Activated naive CD8-positive, alpha-beta T cell treated with anti-CD3 and anti-CD28 coated beads for 36 hours (primary cell): ENCODE measurements at places on chromosomes 12 and 14. TPM values are rescaled to one million over a fixed set of nuclear protein-coding genes. Genes with fewer than 3 reads are reported as not detected.

- H3K27ac ChIP-seq, result no peak overlapping the region
- H3K36me3 ChIP-seq, result no peaks in the 10 kb centered on the region
- H3K4me1 ChIP-seq, result no peaks in the 10 kb centered on the region
- H3K4me3 ChIP-seq, result no peak overlapping the region
- H3K27me3 ChIP-seq, result peaks cover 10% of the 10 kb centered on the region
These were observed 353.7 kb downstream of the APAF1 start for GRCh38 chr12:98998697-98999299.

DNA sequence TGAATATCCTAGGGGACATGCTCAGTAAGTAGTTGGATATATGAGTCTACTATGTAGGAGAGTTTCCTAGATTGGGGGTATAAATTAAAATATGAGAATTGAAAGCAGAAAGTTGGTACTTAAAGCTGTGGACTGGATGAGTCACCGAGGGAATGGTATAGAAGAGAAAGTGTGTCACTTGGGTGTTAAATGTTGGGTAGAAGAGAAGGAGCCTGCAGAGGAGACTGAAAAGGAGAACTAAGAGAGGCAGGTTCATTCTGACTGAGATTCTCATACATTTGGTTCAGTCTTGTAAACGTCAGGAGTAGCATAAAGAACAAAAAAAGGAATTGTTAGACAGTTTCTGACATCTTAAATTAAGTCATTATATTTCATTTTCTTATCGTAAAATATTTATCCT is 19.9 kb downstream of the LRRC9 start:
- H3K27ac ChIP-seq, result no peak overlapping the region
- peaks cover 14% of the 10 kb centered on the region for H3K27me3 ChIP-seq
- H3K36me3 ChIP-seq, result no peaks in the 10 kb centered on the region

- peak; percentile 62 for DNase-seq
- peaks cover 12% of the 10 kb centered on the region for H3K27me3 ChIP-seq
These were observed 26.5 kb downstream of the ZBTB42 start for GRCh38 chr14:104827177-104828055.

DNA sequence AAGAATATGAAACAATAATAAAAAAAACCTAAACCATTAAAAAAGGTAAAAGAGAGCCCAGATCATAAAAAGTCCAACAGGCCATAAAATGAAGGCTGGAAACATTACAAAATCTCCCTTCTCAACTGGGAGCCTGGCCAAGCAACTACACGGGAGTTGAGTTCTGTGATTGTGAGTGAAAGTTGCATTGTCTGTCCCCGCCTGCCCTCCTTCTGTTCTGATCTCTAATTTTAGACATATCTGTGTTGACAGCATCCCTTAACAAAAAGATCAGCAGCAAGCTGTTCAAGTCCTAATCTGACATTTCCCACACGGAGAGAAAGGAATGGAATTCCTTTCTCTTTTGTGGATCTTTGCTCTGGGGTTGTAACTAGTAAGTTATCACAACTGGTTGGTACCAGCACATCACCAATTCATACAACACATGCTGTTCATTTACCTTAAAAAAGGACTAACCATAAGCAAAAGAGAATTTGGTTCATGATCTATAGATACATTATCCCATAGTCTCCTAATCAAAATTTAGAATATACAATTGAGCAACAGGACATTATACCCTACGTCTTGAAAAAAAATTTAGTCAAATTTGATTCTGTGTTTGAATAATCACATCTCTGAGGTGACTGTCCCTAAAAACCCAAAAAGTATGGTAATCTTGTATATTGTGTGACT is 205.1 kb upstream of the GZMB start:
- no peaks in the 10 kb centered on the region for H3K4me1 ChIP-seq
- H3K27ac ChIP-seq, result no peak overlapping the region
- no peak for DNase-seq
- H3K4me3 ChIP-seq, result no peak overlapping the region
- no peaks in the 10 kb centered on the region for H3K36me3 ChIP-seq
- H3K27me3 ChIP-seq, result peaks cover 19% of the 10 kb centered on the region

- H3K4me1 ChIP-seq, result peaks cover 29% of the 10 kb centered on the region
- no peak for DNase-seq
- H3K27me3 ChIP-seq, result no peaks in the 10 kb centered on the region
- H3K27ac ChIP-seq, result no peak overlapping the region
- H3K4me3 ChIP-seq, result no peak overlapping the region
- H3K36me3 ChIP-seq, result peaks cover 4% of the 10 kb centered on the region
These were observed 20.3 kb downstream of the PDE6H start for GRCh38 chr12:14993117-14993516.

- no peak overlapping the region for H3K4me3 ChIP-seq
- peaks cover 12% of the 10 kb centered on the region for H3K27me3 ChIP-seq
- no peak for DNase-seq
- H3K4me1 ChIP-seq, result peaks cover 4% of the 10 kb centered on the region
- no peak overlapping the region for H3K27ac ChIP-seq
- no peaks in the 10 kb centered on the region for H3K36me3 ChIP-seq
These were observed 378.9 kb downstream of the RGS6 start for GRCh38 chr14:72311116-72311515.

DNA sequence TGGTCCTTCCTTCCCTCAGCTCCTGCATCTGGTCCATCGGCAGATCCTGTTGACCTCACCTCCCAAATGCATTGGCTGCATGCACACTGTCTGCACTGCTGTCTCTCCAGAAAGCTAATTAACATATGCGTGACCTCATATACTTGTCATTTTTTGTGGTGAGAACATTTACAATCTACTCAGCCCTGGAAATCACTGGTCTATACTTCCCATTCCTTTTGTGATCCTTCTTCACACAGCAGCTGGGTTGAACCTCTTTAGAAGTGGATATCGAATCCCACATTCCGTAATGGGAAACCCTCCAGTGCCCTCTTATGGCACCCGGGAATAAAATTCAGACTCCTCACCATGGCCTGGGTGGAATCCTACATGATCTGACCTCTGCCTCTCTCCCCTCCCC is 45.0 kb downstream of the SMOC1 start:
- H3K27me3 ChIP-seq, result peaks cover 20% of the 10 kb centered on the region
- H3K36me3 ChIP-seq, result no peaks in the 10 kb centered on the region
- no peak for DNase-seq

DNA sequence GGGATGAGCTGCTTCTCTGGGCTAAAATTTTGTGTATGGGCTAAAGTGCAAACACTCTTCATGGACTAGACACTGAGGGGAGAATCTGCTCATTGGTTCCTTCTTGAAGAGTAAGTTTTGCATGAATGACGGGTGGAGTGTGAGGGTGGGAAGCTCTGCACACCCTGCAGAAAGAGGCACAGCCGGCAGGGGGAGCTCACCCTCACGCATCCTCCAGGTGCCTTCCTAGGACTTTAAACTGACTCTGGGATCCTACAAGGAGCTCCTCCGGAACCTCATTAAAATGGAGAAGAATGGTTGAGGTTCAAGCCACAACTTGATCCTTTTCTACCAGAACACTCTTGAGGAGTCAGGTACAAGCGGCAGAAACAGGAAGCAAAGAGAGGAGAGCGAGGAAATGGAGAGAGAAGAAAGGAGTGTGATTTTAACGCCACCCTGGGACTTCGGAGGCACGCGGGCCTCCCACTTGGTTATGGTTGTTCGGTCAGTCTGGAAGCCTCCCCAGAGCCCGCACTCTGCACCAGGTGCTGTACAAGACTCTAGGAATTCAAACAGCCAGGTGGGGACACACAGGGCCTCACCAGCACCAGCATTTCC is 87.5 kb downstream of the SETD3 start:
- H3K4me3 ChIP-seq, result no peak overlapping the region
- H3K27me3 ChIP-seq, result no peaks in the 10 kb centered on the region
- peaks cover 7% of the 10 kb centered on the region for H3K36me3 ChIP-seq
- H3K4me1 ChIP-seq, result peaks cover 5% of the 10 kb centered on the region
- no peak overlapping the region for H3K27ac ChIP-seq

DNA sequence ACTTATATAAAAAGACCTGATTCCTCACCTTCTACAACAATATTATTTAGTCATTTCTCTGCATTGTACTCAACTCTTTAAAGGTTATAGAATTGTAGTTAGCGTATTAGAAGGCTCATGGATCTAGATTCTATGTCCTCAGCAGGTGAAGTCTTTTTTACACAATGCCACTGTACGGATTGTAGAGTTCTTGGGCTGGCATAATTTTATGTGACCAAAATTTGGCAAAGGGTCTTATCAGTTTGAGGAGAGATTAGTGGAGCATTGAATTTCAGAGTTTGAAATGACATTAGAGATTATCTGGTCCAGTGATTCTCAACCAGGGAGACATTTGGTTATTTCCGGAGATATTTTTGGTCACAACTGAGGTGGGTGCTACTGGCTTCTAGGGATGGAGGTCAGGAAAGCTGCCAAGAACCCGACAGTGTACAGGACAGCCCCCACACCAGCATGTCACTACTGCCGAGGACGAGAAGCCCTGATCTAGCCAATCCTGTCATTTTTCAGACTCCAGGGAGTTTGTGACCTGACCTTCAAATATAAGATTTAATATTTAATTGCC is 63.9 kb downstream of the BICD1 start:
- H3K27ac ChIP-seq, result no peak overlapping the region
- H3K4me1 ChIP-seq, result no peaks in the 10 kb centered on the region
- peaks cover 1% of the 10 kb centered on the region for H3K36me3 ChIP-seq
- DNase-seq, result no peak
- no peak overlapping the region for H3K4me3 ChIP-seq

GRCh38 chr12:6957151-6957701 is 6.1 kb downstream of the PTPN6 start:
- DNase-seq, result no peak
- peak overlapping the region; percentile 93 for H3K27ac ChIP-seq
- peaks cover 95% of the 10 kb centered on the region for H3K36me3 ChIP-seq

DNA sequence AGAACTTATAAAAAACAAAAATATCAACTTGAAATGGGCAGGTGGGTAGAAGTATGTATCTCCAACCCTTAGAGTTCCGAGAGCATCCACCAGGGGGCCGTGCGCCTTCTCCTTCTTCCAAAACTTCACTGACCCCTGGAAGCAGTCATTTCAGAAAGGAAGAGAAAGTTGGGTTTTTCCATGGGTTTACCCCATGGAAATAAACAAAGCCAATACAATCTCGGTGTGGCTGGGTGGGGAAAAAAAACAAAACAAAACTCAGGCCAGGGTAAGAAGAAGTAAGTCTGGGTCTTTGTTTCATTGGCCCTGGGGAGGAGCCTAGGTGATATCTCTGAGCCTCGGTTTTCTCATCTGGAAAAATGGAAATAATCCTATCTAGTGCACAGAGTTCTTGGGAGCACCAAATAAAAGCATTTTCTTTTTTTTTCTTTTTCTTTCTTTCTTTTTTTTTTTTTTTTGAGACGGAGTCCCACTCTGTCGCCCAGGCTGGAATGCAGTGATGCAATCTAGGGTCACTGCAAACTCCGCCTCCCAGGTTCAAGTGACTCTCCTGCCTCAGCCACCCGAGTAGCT is 33.6 kb upstream of the HNF1A start:
- DNase-seq, result peak; percentile 58
- H3K36me3 ChIP-seq, result no peaks in the 10 kb centered on the region
- H3K27me3 ChIP-seq, result no peaks in the 10 kb centered on the region
- H3K4me3 ChIP-seq, result no peak overlapping the region

The APOF gene
- not detected for total RNA-seq

The PTCSC3 gene
- not detected for total RNA-seq

The COX8C gene
- total RNA-seq, result not detected

The NTF3 gene
- not detected for total RNA-seq

The ASB2 gene
- 29.1 TPM for total RNA-seq

The DCN gene
- total RNA-seq, result not detected

The KRT85 gene
- not detected for total RNA-seq

The FAR2 gene
- 7.6 TPM for total RNA-seq

The NKX2-1 gene
- total RNA-seq, result not detected

The ADIPOR2 gene
- 59.8 TPM for total RNA-seq
